ENCODE measurements at places on chromosomes 1 and 21. TPM values are rescaled to one million over a fixed set of nuclear protein-coding genes. Genes with fewer than 3 reads are reported as not detected.

The DIRAS3 gene
- total RNA-seq = 1.0 TPM

The KCNH1 gene
- 1.7 TPM for total RNA-seq

The GLIS1 gene
- total RNA-seq = not detected

The HES4 gene
- 52.6 TPM for total RNA-seq
